ENCODE measurements at places on chromosomes 12 and 14. TPM values are rescaled to one million over a fixed set of nuclear protein-coding genes. Genes with fewer than 3 reads are reported as not detected.

Gene KLRC4
- not detected for total RNA-seq

Gene RAPGEF3
- 2.0 TPM for total RNA-seq

Gene GLS2
- not detected for total RNA-seq

GRCh38 chr12:89155826-89156225 is 196.5 kb downstream of the DUSP6 start:
- DNase-seq: no peak

DNA sequence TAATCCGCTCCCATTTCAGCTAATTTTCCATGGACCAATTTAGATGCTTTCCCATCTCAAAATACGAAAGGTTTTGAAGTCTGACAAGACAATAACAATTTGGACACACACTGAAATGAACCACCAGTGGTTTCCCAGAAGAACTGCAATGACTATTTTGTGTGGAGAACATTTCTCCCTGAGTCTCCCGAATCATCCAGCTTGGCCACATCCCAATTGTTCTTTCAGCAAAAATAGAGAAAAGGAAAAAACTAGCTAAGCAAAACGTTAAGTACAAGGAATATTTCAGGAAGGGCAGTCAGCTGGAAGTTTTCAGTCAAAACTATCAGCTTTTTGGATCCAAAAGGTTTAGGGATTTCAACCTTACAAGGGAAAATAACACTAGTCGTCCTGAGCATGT is 390.6 kb downstream of the KCNH5 start:
- peak; percentile 19 for DNase-seq

DNA sequence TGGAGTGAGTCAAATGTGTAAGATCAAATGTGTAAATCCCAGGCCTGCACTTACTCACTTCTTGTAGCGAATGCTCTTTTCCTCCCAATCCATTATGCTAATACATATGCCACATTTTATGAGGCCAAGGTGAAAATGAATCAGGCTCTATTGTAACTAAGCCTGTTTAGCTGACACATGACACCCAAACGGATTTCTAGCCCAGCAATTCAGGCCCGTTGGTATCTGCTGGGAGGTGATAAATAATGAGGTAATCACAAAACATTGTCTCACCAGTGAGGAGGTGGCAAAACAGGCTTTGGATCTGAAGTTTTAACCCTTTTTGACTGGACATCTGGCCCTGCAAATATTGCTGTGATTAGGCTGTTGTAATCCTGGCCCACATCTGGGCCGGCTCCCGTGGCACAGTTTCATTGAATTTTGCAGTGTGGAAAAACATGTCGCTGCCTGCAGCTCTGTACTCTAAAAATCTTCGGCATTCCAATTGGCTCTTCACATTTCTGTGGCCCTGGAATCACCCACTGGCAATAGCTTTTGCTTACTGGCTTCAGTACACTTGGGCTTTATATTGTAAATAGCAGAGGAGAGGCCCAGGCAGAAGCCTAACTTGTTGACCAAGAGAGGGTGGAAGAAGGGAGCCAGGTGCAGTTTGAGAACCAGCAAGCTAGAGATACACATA is 106.1 kb downstream of the PAX9 start:
- DNase-seq: no peak

GRCh38 chr14:56676042-56676441 is 96.4 kb downstream of the TMEM260 start:
- no peak for DNase-seq

DNA sequence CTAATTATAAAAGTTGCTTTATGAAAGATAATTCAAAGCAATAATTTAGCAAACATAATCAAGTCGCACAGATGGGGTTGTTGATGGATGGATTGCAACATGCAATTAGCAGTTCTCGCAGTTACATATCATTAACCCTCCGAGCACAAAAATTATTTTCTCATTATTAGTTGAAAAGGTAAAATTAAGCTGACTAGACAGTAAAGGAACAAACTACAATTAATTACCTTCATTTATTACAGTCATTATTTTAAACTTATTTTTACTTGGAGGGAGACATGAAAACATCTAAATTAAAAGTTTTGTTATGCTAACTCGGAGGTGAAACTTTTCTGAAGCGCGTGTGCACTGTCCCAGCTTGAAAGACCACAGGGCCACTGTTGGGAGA is 146.9 kb downstream of the PHETA1 start:
- DNase-seq: no peak

- DNase-seq: no peak
Observed at GRCh38 chr14:30874999-30875787, 834 bp downstream of the COCH start.

- DNase-seq: no peak
Observed at GRCh38 chr12:89464974-89465592, 59.5 kb downstream of the GALNT4 start.
